Hepatocyte (in vitro differentiated cells): ENCODE measurements at places on chromosomes 2 and 18. TPM values are rescaled to one million over a fixed set of nuclear protein-coding genes. Genes with fewer than 3 reads are reported as not detected.

The ALPI gene
- polyA plus RNA-seq: 2.7 and 3.5 TPM in 2 replicates

The ABCG8 gene
- 1.8 and 6.5 TPM in 2 replicates for polyA plus RNA-seq

GRCh38 chr2:25738383-25739343 lies 65.3 kb upstream of the DTNB start:
- H3K27me3 ChIP-seq: no peaks in the 10 kb centered on the region
- no peak for DNase-seq
- no peak overlapping the region for H3K4me3 ChIP-seq
- H3K36me3 ChIP-seq: no peaks in the 10 kb centered on the region

DNA sequence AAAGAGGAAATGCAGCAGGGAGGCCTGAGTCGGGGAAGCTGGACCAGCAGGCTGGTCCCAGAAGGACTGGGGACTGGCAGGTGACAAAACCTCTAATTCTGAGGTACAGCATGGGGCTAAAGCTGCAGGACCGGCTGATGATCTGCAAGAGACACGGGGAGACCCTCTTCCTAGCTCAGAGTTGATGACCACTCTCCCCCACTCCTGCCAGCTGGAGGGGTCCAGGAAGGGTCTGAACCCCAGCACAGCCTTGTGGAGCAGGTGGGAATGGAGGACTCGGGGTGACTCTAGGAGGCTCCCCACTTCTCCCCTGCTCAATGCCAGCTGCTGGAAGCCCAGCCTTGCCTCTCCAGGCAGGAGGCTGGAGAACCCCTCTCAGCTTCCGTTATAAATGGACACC lies 67.7 kb downstream of the TWIST2 start:
- H3K4me3 ChIP-seq: no peak overlapping the region
- H3K27me3 ChIP-seq: no peaks in the 10 kb centered on the region
- DNase-seq: no peak
- H3K27ac ChIP-seq: no peak overlapping the region

The GPR55 gene
- 0.32 TPM in 1 of 2 replicates, not detected in the other for polyA plus RNA-seq

The DHRS9 gene
- polyA plus RNA-seq: 2.2 and 3.1 TPM in 2 replicates

- no peak for DNase-seq
- no peak overlapping the region for H3K4me3 ChIP-seq
- no peaks in the 10 kb centered on the region for H3K27me3 ChIP-seq
- H3K4me1 ChIP-seq: no peaks in the 10 kb centered on the region
- no peaks in the 10 kb centered on the region for H3K36me3 ChIP-seq
These were observed 130.3 kb upstream of the FAM98A start for GRCh38 chr2:33729353-33729752.

DNA sequence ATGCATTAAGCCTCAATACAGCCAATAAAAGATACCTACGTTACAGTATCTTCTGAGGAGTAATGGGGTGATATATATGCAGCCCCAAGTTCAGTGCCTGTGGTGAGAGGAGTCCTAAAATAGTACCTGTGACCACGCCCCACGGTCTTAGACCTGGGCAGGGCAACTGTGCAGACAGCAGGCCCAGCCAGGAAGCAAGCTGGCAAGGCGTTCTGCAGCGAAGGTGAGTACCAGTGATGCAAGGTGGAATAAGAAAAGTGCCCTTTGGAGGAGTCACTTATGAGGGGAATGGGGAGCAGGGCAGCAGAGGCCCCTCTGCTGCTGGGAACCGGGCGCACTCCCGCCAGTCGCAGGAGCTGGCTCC lies 12.7 kb upstream of the MAP3K2 start:
- H3K4me1 ChIP-seq: peaks cover 11% of the 10 kb centered on the region
- no peaks in the 10 kb centered on the region for H3K27me3 ChIP-seq
- no peak overlapping the region for H3K27ac ChIP-seq
- no peak overlapping the region for H3K4me3 ChIP-seq
- DNase-seq: no peak

DNA sequence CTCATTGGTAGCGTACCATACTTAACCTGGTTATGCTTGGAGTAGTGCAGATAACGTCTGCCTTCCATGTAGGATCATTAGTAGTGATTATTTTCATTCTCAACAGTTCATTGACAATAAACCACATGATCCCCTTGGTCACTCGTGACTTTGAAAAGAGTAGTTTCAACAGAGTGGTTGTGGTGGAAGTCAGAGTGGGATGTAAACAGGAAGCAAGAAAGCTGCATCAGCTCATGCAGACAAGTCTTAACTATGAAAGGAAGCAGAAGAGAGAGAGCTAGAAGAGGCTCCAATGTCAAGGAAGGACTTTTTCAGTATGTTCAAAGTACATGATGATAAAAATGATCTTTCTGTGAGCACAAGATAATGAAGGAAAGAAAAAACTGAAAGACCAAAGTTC lies 287.4 kb downstream of the MBD2 start:
- no peak overlapping the region for H3K27ac ChIP-seq
- H3K4me3 ChIP-seq: no peak overlapping the region
- H3K4me1 ChIP-seq: no peaks in the 10 kb centered on the region
- no peak for DNase-seq

GRCh38 chr18:778194-778927 lies 33.7 kb downstream of the YES1 start:
- no peaks in the 10 kb centered on the region for H3K36me3 ChIP-seq
- peaks cover 11% of the 10 kb centered on the region for H3K4me1 ChIP-seq
- DNase-seq: no peak
- peak overlapping the region; percentile 73 for H3K27ac ChIP-seq
- no peak overlapping the region for H3K4me3 ChIP-seq

The TM4SF20 gene
- 9.3 and 14.2 TPM in 2 replicates for polyA plus RNA-seq

- H3K27ac ChIP-seq: no peak overlapping the region
- H3K4me3 ChIP-seq: no peak overlapping the region
- no peaks in the 10 kb centered on the region for H3K4me1 ChIP-seq
- peak; percentile 7 for DNase-seq
- no peaks in the 10 kb centered on the region for H3K36me3 ChIP-seq
These were observed 182.7 kb downstream of the MC4R start for GRCh38 chr18:60189856-60190255.

GRCh38 chr2:163368655-163369054 lies 367.2 kb downstream of the FIGN start:
- H3K4me3 ChIP-seq: no peak overlapping the region
- no peak for DNase-seq
- H3K36me3 ChIP-seq: no peaks in the 10 kb centered on the region

GRCh38 chr2:207206011-207206410 lies 40.3 kb upstream of the KLF7 start:
- no peak overlapping the region for H3K27ac ChIP-seq
- no peaks in the 10 kb centered on the region for H3K36me3 ChIP-seq
- DNase-seq: no peak
- no peak overlapping the region for H3K4me3 ChIP-seq
- peaks cover 5% of the 10 kb centered on the region for H3K27me3 ChIP-seq
- no peaks in the 10 kb centered on the region for H3K4me1 ChIP-seq

DNA sequence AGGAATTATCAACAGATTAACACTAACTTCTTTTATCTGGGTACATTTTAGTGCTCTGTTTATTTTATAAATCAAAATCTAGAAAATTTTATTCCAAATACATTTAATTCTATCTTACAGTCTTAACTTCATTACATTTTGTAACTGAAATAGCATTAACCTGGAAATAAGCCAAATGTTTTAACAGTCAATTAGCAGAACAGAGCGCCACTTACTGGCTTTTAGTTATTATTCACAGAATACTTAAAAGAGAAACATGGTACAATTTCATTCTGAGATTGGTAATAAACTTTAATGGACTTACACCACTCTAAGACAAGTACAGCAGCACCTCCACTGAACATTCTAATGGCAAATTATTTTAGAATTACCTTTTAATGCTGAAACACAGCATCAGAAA lies 38.6 kb downstream of the SS18 start:
- no peaks in the 10 kb centered on the region for H3K4me1 ChIP-seq
- H3K27me3 ChIP-seq: no peaks in the 10 kb centered on the region
- no peak for DNase-seq
- H3K4me3 ChIP-seq: no peak overlapping the region

GRCh38 chr2:234329202-234329960 lies 167.5 kb downstream of the ARL4C start:
- DNase-seq: no peak
- H3K27ac ChIP-seq: no peak overlapping the region
- H3K4me3 ChIP-seq: no peak overlapping the region
- H3K4me1 ChIP-seq: peaks cover 3% of the 10 kb centered on the region
- H3K36me3 ChIP-seq: no peaks in the 10 kb centered on the region

The OXER1 gene
- polyA plus RNA-seq: 7.5 and 9.5 TPM in 2 replicates

- H3K27ac ChIP-seq: no peak overlapping the region
- no peaks in the 10 kb centered on the region for H3K27me3 ChIP-seq
- H3K4me3 ChIP-seq: no peak overlapping the region
- H3K36me3 ChIP-seq: no peaks in the 10 kb centered on the region
- DNase-seq: no peak
These were observed 75.6 kb downstream of the LRP2 start for GRCh38 chr2:169286624-169287231.

The PREB gene
- polyA plus RNA-seq: 71.7 and 90.3 TPM in 2 replicates

GRCh38 chr18:28582724-28583123 lies 405.8 kb upstream of the CDH2 start:
- H3K4me1 ChIP-seq: no peaks in the 10 kb centered on the region
- DNase-seq: no peak

GRCh38 chr2:234029150-234029733 lies 21.3 kb upstream of the SPP2 start:
- H3K36me3 ChIP-seq: no peaks in the 10 kb centered on the region
- no peak overlapping the region for H3K27ac ChIP-seq
- H3K4me1 ChIP-seq: no peaks in the 10 kb centered on the region
- no peak for DNase-seq

GRCh38 chr18:24075767-24076597 lies 61.4 kb downstream of the TTC39C start:
- H3K4me1 ChIP-seq: peaks cover 2% of the 10 kb centered on the region
- DNase-seq: peak; percentile 91

DNA sequence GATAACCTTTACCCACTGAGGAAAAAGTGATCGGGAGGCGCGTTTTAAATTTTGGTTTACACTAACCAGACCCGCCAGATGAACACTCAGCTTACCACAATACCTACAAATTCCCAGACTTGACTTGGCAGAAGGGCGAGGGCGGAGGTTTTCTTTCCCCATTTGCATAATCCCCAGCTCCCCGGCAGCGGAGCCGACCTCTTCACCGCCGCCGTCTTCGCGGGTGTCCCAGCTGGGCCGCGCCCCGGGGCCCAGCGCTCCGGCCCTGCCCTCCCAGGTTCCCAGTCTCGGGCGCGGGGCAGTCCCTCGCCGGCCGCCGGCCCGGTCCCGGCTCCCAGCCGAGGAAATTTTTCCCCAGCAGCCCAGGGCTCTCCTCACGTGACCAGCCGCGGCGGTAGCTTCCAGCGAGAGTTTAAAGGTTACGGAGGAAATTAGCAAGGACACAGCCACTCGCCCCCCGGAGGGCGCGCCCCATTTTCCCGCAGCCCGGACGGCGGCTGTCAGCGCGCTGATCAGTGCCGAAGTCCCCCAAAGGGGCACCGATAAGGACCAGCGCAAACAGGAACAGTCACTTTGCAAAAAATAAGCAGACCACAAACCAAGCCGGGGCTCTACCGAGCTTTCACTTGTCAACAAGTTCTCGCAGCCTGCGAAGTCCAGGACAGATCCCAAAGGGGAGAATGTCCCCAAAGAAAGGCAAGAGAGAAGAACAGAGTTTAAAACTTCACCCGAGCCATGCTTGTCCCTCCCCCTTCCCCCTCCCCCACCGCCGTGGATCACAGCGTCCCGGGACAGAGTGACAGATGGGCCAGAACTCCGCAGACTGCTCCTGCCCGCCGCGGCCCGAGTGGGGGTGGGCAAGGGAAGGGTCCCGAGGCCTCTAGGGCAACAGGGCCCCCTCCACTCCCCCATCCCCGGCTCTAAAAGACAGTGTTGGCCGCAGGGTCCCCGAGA lies 1.3 kb upstream of the PRKCE start:
- peak overlapping the region; percentile 95 for H3K27ac ChIP-seq
- peak; percentile 86 for DNase-seq
- peak overlapping the region; percentile 53 for H3K4me3 ChIP-seq
- peaks cover 6% of the 10 kb centered on the region for H3K4me1 ChIP-seq
- peaks cover 2% of the 10 kb centered on the region for H3K27me3 ChIP-seq

GRCh38 chr2:37590119-37590571 lies 81.3 kb downstream of the CDC42EP3 start:
- H3K4me3 ChIP-seq: no peak overlapping the region
- peaks cover 41% of the 10 kb centered on the region for H3K4me1 ChIP-seq
- no peaks in the 10 kb centered on the region for H3K36me3 ChIP-seq
- peak overlapping the region; percentile 77 for H3K27ac ChIP-seq

GRCh38 chr2:171391532-171391931 lies 42.3 kb downstream of the METTL8 start:
- H3K27me3 ChIP-seq: no peaks in the 10 kb centered on the region
- H3K36me3 ChIP-seq: no peaks in the 10 kb centered on the region
- DNase-seq: no peak
- no peak overlapping the region for H3K4me3 ChIP-seq

DNA sequence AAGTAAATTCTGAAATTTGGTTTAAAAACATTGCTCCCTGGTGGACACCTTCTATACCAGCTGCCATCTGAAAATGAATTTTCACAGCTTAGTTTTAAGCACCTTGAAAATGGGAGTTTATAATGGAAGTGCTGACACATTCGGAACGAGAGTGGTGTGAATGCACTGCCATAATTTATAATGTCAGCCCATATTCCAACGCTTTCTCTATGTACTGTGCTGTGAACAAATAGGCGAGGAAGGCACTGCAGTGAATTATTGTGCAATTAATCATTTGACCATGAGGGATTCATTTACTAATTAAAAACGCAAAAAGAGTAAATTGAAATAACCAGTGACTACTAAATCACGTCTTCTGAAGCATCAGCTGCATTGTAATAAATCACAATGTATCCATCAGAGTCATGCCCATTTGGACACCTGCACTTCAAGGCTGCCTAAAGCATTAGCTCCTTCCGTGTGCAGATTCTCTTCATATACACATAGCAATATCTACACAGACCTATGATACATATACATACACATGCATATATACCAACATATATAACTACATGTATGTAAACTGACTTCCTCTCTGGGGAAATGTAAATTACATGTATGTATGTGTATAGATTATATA lies 699.8 kb downstream of the GALR1 start:
- H3K4me3 ChIP-seq: no peak overlapping the region
- no peaks in the 10 kb centered on the region for H3K4me1 ChIP-seq
- H3K27me3 ChIP-seq: no peaks in the 10 kb centered on the region
- no peaks in the 10 kb centered on the region for H3K36me3 ChIP-seq
- H3K27ac ChIP-seq: no peak overlapping the region
- no peak for DNase-seq

The LOXL3 gene
- polyA plus RNA-seq: 11.0 and 11.2 TPM in 2 replicates

The POTEJ gene
- polyA plus RNA-seq: not detected in 2 replicates
